ENCODE measurements at places on chromosomes 2 and 18. TPM values are rescaled to one million over a fixed set of nuclear protein-coding genes. Genes with fewer than 3 reads are reported as not detected.

- DNase-seq: no peak
Observed at GRCh38 chr2:42965910-42966309, 173.5 kb upstream of the HAAO start.

RGPD4 gene
- total RNA-seq: not detected

GRCh38 chr2:40831321-40831873, 379.5 kb upstream of the SLC8A1 start:
- DNase-seq: no peak

GRCh38 chr2:71223767-71224333, 3.1 kb downstream of the PAIP2B start:
- no peak for DNase-seq

All from ascending aorta (tissue), 2 donors.